Stimulated activated CD4-positive, alpha-beta T cell treated with anti-CD3 and anti-CD28 coated beads, Interleukin-1b, Interleukin-23, amount 100 ng/mL, for 1 hour (primary cell): ENCODE measurements at places on chromosomes 4 and X.
A peak's percentile ranks its signal among the peaks of the same experiment; 100 is the strongest.

DNA sequence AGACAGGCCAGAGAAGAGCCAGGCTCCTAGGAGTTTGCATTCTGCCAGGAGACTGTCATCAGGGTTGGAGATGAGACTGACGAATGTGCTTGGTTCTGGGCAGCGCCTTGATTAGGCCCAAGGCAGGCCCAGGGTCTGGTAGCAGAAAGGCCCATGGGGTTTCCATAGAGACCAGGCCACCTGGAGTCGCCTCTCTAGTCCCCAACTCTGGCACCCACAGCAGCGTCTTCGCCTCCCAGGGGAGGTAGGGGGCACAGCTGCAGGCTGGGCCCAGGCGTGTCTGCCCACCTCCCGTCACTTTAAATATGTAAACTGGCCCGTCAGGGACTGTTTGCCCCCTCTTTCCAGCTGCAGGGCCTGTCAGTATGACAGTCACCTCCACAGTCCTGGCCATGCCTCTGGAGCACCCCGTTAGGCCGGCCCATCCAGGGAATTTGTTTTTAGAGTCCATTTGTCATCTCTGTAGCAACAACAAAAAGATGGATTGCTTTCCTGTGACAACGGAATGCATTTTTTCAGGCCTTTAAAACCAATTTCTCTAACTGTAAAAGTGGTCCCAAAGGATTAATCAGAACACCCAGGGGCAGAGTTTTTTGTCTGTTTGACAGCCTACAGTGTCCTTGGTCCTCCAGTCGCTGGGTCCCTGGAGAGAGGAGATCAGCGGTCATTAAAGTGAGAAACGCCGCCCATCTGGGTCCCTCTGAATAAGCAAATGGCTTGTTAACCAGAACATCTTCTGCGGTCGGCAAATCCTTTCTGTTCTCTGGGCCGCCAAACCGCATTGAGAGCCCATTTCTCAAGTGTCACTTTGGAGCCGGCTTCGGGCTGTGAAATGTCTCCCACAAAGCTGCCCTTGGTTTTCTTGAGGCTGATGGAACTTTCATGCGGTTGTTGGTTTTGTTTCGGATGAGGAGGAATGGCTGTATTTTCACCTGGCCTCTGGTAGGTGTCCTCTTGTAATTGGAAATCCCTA lies 153.0 kb upstream of the PSAPL1 start:
- DNase-seq, result no peak

DNA sequence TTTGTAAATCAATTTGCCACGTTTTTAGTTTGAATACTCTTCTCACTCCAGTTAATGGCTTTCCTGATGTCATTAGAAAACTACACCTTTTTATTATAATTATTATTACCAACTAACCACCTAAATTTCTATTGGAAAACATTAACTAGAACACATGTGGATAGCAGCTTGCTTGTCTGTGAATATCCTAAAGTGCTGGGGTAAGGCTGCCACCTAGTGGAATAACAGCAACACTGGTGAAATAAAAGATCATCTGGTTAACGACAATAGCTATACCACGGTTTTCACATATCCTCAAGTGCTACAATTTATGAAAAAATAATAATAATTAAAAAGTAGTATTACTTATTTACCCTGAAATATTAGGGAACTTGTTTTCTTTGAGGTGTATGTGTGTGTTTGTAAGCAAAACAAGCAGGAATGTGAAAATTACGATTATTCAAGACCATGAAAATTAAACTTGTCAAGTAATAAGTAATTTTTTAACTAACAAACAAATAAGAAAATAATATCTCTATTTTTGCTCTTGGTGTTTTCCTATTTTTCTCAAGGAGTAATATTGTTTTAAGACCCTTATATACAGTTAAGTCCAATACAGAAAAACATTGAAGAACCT lies 130.1 kb upstream of the TECRL start:
- DNase-seq, result no peak

- DNase-seq, result no peak
Measured at GRCh38 chr4:189293459-189293858, 647.2 kb upstream of the FRG1 start.

GRCh38 chr4:13481569-13481968 lies 2.6 kb downstream of the RAB28 start:
- DNase-seq, result no peak

- DNase-seq, result no peak
Measured at GRCh38 chr4:52244848-52245247, 193.7 kb downstream of the SPATA18 start.

GRCh38 chr4:39083164-39083563 lies 21.1 kb downstream of the KLHL5 start:
- DNase-seq, result no peak

DNA sequence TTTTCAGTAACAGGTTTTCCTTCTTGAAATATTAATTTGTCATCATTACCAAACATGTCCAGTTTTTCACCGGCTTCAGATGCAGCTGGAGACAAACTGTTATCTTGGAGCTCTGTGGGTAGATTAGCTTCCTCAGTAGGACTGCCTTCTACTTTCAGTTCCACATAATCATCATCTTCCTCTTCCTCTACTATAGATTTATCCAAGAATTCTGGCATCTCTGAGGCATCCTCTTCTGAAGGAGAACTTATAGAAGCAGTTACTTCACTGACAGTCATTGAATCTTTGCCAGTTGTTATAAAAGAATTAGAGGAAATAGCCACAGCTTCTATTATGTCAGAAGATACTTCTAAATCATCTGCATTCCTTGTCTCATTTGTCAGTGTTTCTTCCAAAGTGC lies 162.9 kb downstream of the LRBA start:
- DNase-seq, result no peak

- DNase-seq, result no peak
Measured at GRCh38 chr4:30839583-30840520, 119.7 kb downstream of the PCDH7 start.

DNA sequence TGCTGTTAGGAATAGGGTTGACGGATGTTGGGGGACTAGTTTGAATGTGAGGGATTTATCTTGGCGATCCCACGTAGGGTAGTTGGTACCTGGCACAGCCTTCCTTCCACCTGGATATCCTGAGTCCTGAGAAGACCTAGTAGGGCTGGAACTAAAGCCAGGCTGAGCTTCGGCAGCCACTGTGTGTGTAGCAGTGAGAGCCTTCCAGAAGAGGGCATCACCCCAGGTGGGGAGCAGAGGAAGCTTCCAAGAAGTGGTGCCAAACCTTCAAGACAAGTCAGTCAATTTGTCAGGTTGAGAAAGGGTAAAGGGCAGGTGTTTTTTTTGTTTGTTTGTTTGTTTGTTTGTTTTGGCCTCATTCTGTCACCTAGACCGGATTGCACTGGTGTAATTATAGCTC lies 1.2 kb upstream of the FGFBP2 start:
- DNase-seq, result no peak

- DNase-seq, result no peak
Measured at GRCh38 chr4:13368217-13368616, 115.9 kb downstream of the RAB28 start.

DNA sequence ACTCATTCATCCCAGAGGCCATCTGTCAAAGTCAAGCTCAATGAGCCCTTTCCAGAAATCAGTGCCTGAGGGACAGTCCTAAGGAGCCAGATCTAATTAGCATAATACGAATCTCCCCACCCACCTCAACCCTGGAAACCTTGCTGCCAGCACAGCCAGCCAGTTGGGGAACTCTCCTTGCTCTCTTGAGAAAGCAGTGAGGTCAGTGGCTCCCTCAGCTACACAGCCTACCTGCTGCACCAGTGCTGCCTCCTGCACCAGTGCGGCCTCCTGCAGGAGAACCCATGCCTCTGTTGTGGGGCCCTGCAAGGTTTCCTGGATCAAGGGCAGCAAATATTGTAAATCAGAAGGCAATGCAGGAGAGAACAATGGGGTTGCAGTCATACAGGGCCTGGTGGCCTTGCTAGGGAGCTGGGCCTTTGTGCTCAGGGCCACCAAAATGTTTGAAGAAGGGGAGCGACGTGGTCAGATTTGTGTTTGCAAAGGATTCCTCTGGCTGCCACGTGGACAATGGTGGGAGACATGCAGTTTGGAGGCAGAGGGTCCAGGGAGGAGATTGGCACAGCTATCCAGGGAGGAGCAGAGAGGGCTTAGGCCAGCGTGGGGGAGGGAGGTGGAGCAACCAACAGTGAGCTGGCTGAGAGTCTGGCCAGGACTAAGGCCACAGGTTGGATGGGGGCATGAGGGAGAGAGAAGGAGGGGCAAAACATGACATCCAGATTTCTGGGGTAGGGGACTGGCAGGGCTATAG lies 124.3 kb upstream of the MAMLD1 start:
- DNase-seq, result no peak

GRCh38 chrX:67207912-67208311 lies 335.9 kb upstream of the AR start:
- no peak for DNase-seq

DNA sequence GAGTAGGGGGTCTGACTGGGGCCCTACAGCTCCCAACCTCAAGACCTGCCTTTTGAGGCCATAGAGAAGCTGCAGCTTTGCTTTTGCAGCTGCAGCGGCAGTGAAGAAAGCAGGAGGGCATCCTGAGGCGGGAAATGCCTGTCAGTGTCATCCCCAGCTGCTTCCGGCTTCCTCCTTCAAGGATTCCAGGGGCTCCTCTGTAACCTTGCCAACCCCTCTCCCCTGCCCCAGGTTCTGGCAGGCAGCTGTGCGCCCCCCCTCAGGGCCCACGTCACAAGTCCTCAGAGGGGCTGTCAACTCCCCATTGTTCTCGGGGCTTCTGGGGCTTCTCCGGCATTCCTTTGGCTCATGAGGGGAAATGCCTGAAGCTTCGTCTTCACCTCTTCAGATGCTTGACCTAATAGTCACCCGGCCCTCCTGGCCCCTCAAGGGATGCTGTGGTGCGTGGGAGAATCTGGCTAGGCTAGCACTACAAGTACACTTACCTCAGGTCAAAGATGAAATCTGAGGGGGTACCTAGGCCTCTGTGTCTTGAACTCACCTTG lies 31.9 kb downstream of the APLN start:
- DNase-seq, result no peak

- DNase-seq, result no peak
Measured at GRCh38 chr4:11801466-11802446, 373.1 kb upstream of the HS3ST1 start.

- no peak for DNase-seq
Measured at GRCh38 chr4:176790398-176790797, 2.3 kb downstream of the VEGFC start.

DNA sequence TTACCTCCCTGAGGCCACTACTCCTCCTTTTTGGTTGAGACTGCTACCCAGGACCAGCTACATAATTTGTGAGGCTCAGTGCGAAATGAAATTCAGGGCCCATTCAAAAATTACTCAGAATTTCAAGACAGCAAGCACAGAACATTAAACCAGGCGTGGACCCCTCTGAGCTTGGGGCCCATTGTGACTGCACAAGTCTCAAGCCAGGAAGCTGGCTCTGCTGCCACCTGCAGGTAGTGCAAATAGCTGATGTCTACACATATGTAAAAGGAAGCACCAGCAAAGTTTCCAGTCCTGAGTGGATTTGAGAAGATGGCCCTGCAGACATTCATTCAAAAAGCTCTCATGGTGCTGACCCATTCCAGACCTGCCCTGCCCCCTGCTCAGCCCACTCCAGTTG lies 213.4 kb upstream of the LNX1 start:
- no peak for DNase-seq

GRCh38 chr4:142567199-142567598 lies 278.9 kb downstream of the INPP4B start:
- peak; percentile 14 for DNase-seq

- DNase-seq, result no peak
Measured at GRCh38 chr4:5204781-5205180, 153.5 kb downstream of the STK32B start.

GRCh38 chrX:11458170-11458569 lies 165.0 kb downstream of the AMELX start:
- no peak for DNase-seq

GRCh38 chrX:3521396-3521795 lies 174.9 kb upstream of the MXRA5 start:
- DNase-seq, result no peak

DNA sequence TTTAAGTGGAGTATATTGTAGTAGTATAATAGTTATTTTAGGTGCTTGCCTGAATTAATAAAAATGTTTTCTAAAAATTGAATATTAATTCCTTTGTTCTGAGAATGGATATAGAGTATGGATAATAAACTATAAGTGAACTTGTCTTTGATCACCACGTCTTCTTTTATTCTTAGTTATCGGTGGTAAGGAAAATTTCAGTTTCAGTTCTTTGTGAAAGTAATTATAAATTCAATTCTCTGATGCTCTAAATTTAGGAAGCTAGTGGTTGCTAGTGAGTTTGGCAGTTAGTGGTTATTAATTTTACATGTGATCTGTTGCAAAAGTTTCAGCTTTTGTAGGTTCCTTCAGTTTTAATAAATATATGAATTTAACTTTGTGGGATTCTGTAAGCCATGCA lies 30.8 kb downstream of the MRPL1 start:
- DNase-seq, result no peak

- no peak for DNase-seq
Measured at GRCh38 chrX:123994730-123995129, 33.2 kb downstream of the STAG2 start.

DNA sequence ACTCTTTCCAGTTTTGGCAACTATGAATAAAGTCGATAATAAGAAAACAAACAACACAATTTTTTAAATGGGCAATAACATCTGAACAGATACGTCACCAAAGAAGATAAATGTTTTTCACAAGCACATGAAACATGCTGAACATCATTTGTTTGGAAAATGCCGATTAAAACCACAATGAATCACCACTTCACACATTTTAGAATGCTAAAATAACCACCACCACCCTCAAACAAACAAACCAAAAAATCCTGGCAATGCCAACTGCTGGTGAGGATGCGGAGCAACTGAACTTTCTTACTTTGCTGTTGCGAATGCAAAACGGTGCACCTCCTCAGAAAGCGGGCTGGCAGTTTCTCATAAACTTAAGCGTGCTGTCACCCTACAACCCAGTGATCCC lies 115.9 kb downstream of the NSUN7 start:
- DNase-seq, result no peak

DNA sequence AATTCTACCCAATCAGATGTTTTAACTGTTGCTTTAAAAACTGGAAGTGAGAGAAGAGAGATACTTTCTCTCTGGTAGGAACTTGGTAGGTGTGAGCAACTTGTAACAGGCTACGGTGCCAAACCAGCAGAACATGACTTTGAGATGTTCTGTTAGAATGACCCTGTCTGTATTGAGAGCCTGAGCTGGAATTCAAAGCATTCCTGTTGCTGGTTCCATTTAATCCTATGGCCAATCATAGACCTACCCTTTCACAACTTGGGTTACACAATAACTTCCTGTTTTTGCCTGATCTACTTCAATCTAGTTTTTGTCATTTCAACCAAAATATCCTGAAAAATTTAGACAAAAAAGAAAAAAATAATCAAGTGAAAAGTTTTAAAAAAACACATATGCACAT lies 1.7 kb upstream of the PRRG1 start:
- no peak for DNase-seq
